ENCODE measurements at places on chromosomes 7 and 10. TPM values are rescaled to one million over a fixed set of nuclear protein-coding genes. Genes with fewer than 3 reads are reported as not detected.

DNA sequence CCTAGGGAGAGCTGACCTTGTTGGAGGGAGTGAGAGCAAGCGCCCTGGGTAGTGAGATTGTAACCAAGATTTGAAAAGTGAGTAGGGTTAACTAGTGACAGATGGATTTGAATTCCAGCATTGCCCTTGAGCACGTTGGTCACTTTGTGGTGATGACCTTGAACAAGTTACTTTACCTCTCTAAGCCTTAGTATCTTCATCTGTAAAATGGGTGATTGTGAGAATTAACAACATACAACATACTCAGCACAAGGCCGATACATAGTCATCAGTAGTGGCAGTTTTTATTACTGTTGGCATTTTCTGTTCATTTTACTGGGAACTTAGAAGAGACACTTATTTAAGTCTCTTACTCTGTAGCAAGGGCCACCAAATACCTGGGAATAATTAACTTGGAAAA, 25.5 kb downstream of the SNX10 start:
- DNase-seq: no peak

GRCh38 chr10:121740069-121740468, 141.8 kb upstream of the FGFR2 start:
- DNase-seq: no peak

The CLRN3 gene
- not detected for total RNA-seq

- no peak for DNase-seq
Measured at GRCh38 chr10:89035461-89035860, 44.9 kb downstream of the FAS start.

- DNase-seq: no peak
Measured at GRCh38 chr7:69402696-69403095, 195.6 kb upstream of the AUTS2 start.

DNA sequence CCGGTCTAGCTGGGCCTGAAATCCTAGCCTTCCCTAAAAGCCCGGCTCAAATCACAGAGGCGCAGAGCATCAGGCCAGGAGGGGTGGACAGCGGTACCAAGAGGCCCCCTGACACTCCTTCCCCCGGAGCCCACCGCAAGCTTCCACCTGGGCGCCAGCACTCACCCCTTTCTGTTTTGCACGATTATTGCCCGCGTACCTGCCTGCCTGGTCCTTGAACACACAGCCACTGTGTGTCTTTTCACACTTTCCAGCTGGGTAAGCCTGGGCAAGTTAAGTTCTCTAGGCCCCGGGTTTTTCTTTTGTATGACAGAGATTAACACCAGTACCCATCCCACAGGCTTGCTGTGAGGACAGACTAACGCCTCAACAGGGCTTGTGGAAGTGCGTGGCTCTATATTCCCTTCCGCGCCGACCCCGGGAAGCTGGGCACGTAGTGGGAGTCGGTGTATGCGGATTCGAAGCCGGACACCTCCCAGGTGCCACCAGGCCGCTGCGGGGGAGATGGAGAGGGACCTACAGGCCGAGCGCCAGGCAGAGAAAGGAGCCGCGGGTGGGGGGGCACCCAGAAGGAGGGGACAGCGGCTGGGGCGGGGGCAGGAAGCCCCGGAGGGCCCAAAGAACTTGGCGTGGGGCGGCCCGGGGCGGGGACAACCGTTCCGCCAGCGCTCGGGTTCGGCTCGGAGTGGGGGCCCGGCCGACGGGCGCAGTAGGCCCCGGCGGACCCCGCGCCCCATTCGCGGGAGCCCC, 792 bp downstream of the ZNF746 start:
- DNase-seq: no peak

DNA sequence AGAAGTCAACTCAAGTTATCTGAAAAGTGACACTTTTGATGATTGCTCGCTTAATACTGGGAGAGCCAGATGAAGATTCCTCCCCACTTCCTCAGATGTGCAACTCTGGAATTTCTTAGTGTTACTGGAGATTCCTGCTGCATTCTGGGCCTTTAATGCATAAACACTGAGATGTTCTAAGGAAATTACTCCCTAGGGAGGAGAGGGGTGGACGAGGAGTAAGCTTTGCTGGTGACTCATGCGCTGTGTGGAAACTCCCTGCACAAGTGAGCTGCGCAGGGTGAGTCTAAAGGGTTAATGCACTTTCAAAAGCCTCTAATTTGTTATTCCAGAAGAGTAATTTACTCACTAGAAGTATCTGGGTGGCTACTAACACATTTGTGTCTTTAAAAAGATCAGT, 46.3 kb downstream of the EGFR start:
- DNase-seq: no peak

DNA sequence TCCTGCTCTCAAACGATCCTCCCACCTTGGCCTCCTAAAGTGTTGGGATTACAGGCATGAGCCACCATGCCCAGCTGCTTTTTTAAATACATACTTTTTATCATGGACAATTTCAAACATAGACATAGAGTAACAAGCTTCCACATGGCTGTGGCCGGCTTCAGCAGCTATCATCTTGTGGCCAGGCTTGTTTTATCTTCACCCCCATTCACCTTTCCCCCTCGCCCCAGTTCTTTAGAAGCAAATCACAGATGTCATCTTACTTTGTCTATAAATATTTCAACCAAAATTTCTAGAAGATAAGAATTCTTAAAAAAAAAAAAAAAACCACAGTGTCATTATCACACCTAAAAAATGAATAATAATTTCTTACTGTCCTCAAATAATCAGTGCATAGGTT, 5.9 kb downstream of the FOXK1 start:
- DNase-seq: no peak

GRCh38 chr7:29557954-29558353, 5.7 kb upstream of the PRR15 start:
- DNase-seq: no peak

DNA sequence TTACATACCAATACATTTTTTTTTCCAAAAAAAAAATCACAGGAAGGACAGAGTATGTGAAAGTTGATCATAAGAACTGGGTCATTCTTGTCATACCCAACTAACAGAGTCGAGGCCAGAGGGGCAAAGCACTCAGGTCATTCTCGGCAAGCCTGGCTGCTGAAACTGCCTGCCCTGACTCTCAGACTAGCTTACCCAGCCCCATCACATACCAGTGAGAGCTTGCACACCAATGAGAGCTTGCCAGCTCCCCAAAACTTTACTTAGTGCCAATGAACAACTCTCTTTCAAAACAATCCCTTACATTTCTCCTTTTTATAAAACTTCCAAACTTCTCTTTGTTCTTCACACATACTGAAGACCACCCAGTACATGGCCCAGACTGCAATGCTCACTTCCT, 48.9 kb downstream of the VOPP1 start:
- no peak for DNase-seq

The TEX36 gene
- not detected for total RNA-seq

DNA sequence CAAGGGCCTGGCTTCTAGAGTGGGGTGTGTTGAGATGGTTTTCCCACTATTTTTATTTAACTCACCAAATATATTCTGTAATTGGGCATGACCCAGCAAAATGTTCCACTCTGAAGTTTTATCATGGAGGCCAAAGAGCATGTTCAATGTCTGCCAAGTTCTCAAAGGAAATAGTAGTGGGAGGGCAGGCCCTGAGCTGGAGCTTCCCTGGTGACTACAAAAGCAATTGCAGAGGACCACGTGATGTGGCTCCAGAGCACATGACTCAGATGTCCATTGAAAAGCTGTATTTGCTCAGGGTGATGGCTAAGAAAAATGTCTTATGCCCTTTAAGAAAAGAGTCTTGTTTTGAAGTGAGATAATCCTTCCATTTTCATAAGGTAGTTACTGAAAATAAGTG, 1024.8 kb downstream of the LRMDA start:
- no peak for DNase-seq

- no peak for DNase-seq
Measured at GRCh38 chr10:69382382-69383117, 34.2 kb downstream of the TACR2 start.

GRCh38 chr7:158525648-158526484, 61.8 kb downstream of the PTPRN2 start:
- no peak for DNase-seq

- no peak for DNase-seq
Measured at GRCh38 chr7:1943933-1944618, 274.0 kb downstream of the ELFN1 start.

DNA sequence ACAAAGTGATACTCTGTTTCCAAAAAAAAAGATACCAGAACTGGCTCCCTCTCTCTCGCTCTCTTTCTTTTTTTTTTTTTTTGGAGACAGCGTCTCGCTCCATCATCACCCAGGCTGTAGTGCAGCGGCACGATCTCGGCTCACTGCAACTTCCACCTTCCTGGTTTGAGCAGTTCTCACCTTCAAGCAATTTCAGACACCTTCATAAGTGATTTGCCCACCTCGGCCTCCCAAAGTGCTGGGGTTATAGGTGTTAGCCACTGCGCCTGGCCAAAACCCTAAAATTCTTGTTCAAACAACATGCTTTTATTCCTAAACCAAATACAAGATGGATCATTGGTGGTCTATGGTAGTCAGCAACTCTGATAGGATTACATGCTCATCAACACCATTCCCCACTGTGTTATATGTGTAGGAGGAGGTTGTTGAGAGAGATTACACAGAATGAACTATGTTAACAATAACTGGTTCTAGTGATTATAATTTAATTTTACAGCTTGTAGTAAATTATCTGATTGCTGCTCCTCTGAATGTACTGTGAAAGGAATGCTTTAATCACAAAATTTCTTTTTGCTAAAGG, 15.5 kb downstream of the ACBD5 start:
- DNase-seq: no peak

The ZFAND2A gene
- total RNA-seq: 16.6 TPM

GRCh38 chr7:6447581-6448199, at the start of gene DAGLB:
Gene DAGLB, minus strand, starts transcription at chr7:6447954. Its CDS starts 112 bp downstream, at chr7:6447842.
- DNase-seq: peak; percentile 94

- DNase-seq: no peak
Measured at GRCh38 chr7:55309040-55309991, 55.8 kb upstream of the LANCL2 start.

GRCh38 chr10:112842832-112843360, 107.2 kb upstream of the TCF7L2 start:
- DNase-seq: no peak

DNA sequence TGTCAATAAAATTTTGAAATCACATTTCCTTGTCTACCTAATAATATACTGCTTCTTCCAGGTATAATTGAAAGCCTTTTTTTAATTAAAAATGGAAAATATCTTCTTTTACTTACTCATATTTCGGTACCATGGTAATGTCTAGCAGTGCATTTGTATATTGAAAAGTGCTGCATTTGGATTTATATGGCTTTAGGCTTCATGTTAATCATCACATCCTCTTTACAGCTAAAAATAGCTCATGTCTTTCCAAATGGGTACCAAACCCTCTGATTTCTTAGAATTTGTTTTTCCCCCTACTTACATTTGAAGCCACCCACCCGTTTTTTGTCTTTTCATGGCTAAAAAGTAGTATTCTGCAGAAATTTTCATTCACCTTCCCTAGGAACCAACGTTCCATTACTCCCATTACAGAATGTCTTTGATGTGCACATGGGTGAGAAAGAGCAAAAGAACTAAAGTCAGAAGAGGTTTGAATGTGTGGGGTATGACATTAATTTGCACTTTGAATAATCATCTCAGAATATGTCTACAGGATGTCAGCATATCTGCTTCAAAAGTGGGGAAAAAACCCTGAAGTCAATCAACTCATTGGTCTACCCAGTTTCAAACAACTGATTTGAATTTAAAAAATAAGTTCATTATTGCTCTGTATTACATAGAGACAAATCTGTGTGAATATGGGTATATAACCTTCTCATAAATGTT, 935.9 kb downstream of the GATA3 start:
- no peak for DNase-seq

The KLF14 gene
- 0.36 TPM for total RNA-seq

- DNase-seq: no peak
Measured at GRCh38 chr10:290026-290725, 154.9 kb downstream of the ZMYND11 start.

- no peak for DNase-seq
Measured at GRCh38 chr7:15199482-15199881, 296.9 kb upstream of the DGKB start.

GRCh38 chr10:132301371-132302330, 6.1 kb downstream of the STK32C start:
- no peak for DNase-seq

The SLC35B4 gene
- 16.3 TPM for total RNA-seq

DNA sequence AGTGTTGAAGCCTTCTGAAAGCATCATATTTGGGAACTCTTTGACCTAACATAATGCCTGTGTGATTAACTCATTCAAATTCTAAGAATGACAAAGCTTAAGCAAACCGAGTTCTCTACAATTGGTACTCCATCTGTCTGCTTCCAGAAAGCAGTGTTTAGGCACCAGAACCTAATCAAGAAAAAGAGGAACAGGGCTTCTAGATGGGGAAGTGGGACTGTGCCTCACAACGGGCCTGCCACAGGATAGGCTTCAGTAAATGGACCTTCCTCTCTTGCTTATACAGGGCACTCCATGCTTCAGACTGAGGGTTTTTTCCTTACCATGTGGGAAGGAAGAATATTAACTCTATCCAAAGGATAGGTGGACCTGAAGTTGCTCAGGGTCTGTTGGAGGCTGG, 808.1 kb downstream of the XPNPEP1 start:
- no peak for DNase-seq

DNA sequence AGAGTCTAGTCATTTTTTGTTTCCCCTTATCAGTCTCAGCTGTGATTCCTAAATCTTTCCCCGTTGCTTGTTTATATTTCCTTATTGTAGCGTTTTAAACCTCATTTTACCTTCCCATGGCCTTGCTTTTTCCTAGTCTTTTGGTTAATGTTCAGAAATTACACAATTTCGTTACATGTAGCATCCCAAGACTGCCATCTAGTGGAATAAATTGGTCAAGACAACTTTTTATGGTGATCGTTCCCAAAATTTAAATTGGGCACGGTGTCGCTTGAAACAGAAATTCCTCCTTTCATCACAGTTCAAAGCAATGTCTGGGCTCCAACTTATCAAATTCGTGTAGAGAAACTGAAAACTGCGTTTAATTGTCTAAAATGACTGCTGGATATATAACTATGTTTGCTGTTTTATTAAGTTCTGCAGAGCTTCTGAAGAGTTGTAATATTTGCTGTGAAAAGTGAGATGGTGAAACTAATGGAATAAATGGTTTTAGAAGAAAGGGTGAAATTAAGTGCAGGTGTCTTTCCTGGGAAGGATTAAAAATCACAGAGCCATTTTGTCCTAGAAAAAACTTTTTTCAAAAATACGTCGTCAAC, 370.2 kb downstream of the PHF14 start:
- DNase-seq: no peak

GRCh38 chr7:158362001-158362400, 225.6 kb downstream of the PTPRN2 start:
- DNase-seq: no peak

DNA sequence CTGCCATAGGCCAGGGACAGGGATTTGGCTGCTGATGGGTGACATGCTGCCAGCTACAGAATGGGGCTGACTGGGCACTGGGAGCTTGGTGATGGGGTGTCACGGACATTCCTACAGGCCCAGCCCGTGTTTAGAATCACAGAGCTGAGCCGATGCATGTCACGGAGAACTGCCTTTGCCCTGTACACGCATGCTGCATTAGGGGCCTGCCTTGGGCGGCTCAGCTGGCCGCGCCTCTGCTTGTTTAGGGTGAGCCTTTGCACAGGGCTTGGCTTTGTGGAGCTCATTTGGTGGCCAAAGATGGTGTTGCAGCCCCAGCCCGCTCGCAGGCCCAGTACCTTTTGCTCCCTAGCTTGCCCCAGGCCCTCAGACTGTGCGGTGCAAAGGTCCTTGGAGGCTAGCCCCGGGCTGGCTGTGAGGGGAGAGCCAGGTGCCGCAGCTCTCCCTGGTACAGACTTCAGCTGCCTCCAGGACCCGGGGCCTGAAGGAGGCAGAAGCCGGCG, 108.4 kb upstream of the BTBD16 start:
- no peak for DNase-seq

Data from ureter (tissue), 1 donor.